Caco-2 (cell line): ENCODE measurements at places on chromosomes 7 and 10. TPM values are rescaled to one million over a fixed set of nuclear protein-coding genes. Genes with fewer than 3 reads are reported as not detected.
A peak's percentile ranks its signal among the peaks of the same experiment; 100 is the strongest.

C7orf57 gene
- not detected in 2 replicates for total RNA-seq

ZDHHC6 gene
- total RNA-seq = 47.4 and 48.8 TPM in 2 replicates

SMKR1 gene
- total RNA-seq = not detected in 2 replicates

TMEM176B gene
- total RNA-seq = 31.4 and 35.8 TPM in 2 replicates

CYP2W1 gene
- 24.0 and 25.1 TPM in 2 replicates for total RNA-seq

EGR2 gene
- 0.30 and 0.61 TPM in 2 replicates for total RNA-seq

WBP1L gene
- 26.3 and 28.2 TPM in 2 replicates for total RNA-seq

KDM7A gene
- 3.6 and 5.1 TPM in 2 replicates for total RNA-seq

- DNase-seq = no peak
Measured at GRCh38 chr10:114806562-114807391, 14.8 kb upstream of the FHIP2A start.

DNA sequence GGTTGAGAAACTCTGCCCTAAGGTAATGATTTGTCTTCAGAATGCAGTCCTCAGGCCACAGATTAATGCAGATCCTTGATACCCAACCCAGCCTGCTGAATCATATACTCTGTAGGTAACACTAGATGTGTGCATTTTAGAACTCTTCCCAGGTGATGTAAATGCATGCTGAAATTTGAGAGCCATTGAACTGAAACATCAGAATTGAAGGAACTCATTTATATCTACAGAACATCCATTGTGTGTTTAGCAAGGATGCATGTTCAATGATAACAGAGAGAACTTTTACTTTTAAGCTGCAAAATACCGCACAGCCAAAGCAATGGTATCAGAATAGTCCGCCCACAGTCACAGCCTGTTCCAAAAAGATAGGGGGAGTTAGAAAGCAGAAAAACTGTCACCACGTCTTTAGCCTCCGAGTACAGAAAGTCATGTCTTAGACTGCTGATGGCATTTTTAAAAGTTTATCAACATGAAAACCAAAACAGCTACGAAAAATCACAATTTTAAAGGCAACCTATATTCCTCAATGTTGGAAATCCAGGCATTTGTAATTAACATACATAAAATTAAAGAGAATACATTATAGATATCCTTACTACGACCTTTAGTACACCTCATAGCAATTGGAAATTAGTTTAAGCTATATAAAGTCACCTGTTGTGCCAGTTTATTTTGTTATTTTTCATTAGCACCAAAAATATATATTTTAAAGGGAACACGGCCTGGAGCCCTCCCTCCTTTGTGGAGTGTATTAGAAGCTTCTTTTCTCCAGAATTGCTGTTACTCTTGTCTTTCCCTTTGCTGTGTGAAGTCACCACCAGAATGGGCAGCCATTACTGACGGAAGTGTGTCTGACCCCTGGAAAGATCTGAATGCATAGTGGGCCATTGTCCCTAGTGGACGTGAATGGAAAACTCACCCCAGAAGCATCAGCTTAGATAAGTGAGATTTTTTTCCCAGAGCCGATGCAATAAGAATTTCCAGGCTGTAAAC lies 65.8 kb upstream of the PRKAR2B start:
- peak; percentile 2 for DNase-seq

- no peak for DNase-seq
Measured at GRCh38 chr10:43427166-43427825, 9.6 kb upstream of the ZNF487 start.

DNA sequence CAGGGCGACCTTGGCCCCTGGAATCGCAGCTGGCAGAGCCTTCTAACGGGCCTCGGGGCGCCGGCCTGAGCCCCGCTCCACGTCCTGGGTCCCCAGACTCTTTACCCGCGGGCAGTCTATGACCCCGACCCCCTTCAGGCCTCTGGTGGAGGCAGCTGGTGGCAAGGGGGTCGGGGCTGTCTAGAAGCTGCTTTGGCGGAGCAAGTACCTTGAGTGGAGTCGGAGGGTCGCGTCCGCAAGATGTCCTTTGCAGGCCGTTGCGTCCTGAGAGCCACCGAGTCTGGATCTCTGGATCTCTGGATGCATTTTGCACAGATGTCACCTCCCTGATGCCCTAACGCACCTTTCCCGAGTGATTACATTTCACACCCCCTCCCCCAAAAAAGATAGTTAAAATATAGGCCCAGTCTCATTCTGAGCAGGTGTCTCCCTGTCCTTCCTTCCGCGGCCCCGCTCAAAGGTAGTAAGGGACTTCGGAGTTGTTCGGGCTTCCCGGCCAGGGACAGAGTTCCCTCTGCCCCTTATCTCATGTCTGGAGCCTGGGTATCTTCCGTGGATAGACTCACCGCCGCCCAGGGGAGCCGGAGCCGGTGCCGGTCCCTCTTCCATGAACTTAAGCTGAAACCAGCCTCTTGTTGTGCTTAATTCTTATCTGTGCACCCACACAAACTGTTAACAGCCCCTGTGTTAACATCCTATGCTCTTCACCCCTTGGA lies 457 bp downstream of the ACADSB start:
- DNase-seq = peak; percentile 40

- DNase-seq = no peak
Measured at GRCh38 chr7:78311181-78311580, 512.6 kb downstream of the PHTF2 start.

DNA sequence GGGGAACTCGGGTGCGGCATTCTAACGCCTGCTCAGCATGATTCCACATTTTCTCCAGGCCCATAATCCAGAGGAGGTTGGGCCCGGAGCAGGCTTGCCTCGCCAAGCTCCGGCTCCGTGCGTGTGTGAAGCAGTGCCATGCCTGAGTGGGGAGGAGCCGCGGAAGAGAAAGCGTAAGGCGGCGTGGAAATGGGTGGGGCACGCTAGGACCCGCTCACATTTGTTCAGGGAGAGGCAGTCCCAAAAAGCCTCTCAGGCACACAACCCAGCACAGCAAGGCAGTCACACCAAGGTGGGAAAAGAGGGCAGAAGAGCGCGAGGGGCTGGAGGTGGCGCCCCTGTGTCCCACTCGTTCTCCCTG lies 695 bp upstream of the VDAC2 start:
- peak; percentile 54 for DNase-seq

GRCh38 chr7:6652446-6653011 lies 15.4 kb downstream of the ZNF316 start:
- DNase-seq = no peak

- no peak for DNase-seq
Measured at GRCh38 chr10:132397671-132398565, 918 bp downstream of the PWWP2B start.

DNA sequence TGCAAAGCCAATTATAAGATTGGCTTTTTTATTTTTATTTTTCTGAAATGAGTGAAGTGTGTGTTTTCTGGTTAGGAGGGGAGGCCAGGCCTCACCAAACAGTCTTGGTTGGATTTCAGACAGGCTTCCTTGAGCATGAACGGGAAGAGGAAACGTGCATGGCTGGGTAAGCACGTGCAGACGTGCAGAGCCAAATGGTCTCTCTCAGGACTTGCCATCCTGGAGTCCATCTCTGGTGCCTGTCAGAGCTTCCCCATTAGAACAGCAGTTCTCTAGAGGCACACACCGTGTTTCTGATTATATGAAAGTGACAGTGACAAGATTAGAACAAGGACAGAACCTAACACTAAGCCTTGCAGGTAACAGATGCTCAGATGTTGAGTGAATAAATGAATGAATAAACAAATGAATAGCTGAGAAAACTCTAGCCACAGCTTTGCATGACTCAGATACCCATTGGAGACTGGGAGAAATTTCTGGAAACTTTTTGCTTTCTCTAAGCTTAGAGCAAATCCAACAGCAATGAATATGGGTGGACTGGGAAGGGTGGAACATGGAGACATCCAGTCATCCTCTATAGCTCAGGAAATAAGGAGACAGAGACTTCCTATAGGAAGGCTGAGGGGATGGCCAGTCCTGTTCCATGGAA lies 11.8 kb upstream of the CALD1 start:
- DNase-seq = no peak

DNA sequence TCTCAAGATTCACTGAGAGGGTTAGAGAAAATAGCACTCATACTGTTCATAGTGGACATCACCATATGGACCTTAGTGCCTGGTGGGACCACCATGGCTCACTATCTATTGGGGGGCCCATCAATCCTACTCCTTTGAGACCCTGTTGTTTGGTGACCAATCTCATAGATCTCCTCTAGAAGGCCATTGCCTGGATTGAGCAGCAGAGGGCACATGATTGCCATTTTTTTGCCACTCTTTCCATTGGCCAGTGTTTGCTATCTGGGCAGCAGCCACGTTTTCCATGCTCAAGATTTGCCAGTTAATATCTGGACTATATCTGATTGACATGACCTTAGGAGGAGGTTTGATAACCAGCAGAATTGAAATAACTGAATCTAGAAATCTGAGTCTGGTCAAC lies 244.5 kb downstream of the ITGB1 start:
- DNase-seq = no peak

GRCh38 chr10:115167751-115168150 lies 74.6 kb downstream of the ATRNL1 start:
- no peak for DNase-seq

- DNase-seq = no peak
Measured at GRCh38 chr10:132588301-132589013, 50.9 kb downstream of the INPP5A start.

DNA sequence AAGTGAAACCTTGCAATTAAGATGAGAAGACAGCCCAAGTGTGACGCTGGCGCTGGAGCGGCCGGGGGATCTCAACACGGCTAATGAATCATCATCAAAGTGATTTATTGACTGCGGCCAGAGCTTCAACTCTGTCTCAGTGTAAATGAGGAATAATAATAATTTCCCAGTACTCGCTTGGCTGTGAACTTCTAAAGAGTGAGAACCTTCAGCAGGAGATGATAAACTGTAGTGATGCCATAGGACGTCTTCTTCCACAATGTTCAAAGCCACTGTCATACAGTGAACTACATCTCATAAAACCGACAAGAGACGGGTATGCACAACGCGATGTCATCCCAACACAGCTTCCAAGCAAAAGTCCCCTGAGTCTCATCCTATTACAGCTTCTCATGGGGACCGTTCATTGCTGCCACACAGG lies 123.6 kb upstream of the NOBOX start:
- no peak for DNase-seq

DNA sequence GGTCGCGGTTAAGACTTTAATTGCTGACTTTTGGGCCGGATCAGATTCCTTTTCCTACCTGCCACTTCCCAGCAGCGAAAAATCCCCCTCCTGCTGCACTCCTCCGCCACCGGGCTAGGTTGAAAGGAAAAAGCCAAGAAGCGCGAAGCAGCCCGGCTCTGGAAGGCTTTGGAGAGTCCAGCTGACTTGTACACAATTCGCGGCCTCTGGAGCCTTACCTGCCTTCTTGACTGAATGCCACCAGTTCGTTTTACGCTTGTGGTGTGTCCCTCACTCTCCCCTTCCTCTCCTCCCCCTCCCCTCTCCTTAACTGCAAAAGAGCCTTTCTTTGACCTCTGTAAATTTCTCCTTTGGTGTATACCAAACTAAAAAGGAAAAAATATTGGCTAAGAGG lies 2.7 kb upstream of the FEZF1 start:
- DNase-seq = no peak

DNA sequence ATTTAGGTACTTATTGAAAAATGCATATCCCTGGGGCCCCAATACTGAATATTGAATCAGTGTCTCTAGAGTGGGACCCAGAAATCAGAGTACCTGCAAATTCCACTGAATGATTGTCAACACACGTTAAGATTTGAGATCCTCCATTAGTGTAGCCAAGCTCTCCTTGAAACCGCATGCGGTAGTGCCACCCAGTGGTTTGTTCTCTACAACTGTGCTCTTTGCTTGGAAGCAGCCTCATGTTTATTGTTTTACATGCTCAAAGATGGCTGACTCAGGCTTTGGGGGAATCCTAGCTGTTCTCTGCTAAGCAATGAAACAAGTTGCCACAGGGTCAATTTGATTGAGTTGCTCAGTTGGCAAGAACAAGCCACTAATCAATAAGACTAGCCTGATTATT lies 340.2 kb upstream of the CELF2 start:
- peak; percentile 63 for DNase-seq

DNA sequence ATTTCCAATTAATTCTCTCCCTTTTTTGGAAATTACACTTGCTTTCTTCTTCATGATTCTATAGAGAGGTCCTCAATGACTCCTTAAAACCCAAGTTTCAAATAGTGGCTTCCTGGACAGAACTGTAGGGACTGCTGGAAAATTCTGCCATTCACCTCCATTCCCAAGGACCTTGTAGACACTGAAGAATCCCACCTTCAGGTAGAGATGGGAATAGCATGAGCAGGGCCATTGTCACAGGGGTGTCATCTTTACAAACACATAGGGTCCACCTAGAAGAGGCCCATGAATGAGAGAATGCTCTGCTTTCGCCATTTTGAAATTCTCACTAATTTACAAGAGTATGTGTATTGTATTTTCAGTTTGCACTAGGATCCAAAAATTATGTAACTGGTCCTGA lies 701.7 kb upstream of the CELF2 start:
- DNase-seq = no peak

GRCh38 chr10:125820701-125821100 lies 2.4 kb downstream of the UROS start:
- no peak for DNase-seq

DNA sequence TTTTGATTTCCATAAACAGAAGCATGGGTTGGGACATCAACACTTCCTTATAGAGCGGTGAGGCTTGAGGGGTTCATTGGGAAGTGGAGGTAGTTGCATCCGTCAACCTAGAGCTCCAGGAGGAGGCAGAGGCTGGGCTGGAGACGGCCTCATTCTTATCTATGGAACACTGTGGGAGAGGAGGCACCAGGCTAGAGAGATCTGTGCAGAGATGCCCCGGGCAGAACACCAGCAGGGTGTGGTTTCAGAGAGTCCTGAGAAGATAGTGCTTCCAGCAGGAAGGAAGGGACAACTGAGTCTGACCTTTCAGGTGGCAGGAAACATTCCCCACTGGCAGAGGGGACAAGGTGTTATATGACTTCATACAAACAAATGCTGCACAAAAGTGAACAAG lies 56.7 kb downstream of the TCERG1L start:
- no peak for DNase-seq

- DNase-seq = no peak
Measured at GRCh38 chr10:25989951-25990350, 55.9 kb downstream of the MYO3A start.

DNA sequence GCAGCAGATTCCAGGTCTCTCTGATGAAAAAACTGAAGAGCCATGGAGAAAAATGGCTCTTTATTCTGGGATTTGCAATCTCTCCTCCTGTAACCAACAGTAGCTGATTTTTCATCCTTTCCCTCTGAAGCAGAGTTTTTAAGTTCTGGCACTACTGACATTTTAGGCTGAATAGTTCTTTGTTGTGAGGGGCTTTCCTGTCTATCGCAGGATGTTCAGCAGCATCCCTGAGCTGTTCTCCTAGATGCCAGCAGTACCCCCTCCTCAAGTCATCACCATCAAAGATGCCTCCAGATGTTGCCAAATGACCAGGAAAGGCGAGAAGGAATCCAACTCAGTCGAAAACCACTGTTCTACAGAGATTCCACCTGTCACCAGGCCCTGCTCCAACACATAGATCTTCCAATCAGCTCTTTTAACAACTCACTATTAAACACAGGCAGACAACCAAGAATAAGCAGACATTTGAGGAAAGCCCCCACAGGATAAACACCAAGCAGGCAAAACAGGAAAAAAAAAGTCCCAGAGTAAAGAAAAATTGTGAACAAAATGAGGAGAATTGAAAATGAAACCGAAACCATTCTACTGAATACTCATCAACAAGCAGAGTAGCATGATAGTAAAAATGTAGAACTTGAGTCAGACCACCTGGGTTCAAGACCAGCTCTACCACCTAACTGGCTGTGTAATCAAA lies 124.8 kb downstream of the MPP7 start:
- no peak for DNase-seq

GRCh38 chr7:22589641-22590201 lies 89.7 kb upstream of the STEAP1B start:
- no peak for DNase-seq
